Fibroblast of skin of right biceps (primary cell): ENCODE measurements at places on chromosomes 1 and 21.
A peak's percentile ranks its signal among the peaks of the same experiment; 100 is the strongest.

DNA sequence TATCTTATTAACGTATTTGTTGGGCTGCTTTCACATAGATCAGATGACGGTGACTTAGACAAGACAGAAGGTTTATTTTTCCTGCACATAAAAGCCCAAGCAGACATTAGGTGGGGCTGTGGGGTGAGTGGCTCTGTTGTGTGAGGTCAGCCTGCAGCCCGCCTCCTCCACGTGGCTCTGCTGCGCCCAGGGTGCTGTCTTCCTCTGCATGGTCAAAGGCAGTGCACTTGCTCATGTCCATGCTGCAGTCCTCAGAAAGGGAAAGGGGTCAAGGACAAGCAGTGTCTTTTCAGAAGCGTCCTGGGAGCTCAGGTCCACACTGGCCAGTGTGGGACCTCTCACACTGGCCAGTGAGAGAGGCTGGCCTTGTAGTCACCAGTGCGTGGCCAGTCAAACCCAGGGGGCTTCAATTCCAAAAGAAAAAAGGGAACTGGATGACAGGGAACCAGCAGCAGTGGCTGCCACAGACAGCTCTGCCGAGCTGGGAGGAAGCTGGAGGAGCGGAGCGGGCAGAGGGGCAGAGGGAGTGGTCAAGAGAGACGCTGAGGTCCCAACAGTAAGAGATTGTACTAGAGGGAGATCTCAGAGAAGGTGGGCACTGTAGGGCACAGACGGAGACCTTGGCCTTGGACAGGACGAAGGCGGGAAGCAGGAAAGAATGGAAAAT lies 35.9 kb upstream of the SLC45A1 start:
- no peak for DNase-seq

DNA sequence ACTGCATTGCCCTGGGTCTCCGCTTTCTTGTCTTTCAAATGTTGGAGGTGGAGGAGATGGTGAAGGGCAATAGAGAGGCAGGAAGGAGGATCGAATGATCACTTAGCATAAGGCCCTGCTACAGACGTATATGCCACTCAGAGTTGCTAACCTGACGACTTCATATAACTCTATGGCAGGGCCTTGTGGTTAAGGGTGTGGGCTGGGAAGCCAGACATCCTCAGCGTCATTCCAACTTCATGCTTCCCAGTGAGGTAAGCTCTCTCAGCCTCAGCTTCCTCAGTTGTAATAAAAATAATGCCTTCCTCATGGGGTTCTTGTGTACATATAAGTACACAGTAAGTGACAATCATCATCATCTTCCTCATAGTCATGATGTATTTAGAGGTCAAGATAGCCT lies 54.6 kb downstream of the CASQ2 start:
- no peak for DNase-seq

DNA sequence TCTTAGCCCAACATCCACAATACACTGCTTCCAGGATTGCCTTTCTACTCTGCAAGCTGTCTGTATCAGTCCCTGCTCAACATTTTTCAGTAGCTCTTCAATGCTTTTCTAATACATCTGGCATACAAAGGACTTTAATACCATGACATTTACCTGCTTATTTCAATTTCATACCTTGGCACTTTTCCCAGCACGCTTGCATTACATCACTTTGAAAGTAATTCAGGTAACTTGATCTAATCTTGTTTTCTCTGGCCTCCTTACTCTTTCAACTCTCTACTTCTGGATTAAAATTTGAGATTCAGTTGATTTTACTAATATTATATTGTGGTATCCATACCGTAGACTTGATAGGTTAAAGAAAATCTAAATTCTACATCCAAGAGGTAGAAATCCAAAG lies 103.0 kb downstream of the PTGS2 start:
- DNase-seq, result no peak

DNA sequence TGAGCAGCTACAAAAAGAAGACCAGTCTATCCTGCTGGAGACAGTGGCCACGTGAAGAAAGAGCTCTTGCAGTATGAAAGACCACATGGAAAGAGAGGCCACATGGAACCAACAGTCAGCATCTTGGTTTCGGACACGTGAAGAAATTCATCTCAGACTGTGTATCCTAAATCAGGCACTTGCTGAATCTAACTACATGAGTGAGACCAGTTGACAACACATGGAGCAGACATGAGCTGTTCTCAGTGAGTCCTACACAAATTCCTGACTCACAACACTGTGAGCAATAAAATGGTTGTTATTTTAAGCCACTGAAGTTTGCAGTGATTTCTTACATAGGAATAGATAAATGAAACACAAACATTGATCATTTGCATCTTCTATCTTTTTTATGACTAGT lies 2.4 kb upstream of the TAF1A start:
- peak; percentile 22 for DNase-seq

DNA sequence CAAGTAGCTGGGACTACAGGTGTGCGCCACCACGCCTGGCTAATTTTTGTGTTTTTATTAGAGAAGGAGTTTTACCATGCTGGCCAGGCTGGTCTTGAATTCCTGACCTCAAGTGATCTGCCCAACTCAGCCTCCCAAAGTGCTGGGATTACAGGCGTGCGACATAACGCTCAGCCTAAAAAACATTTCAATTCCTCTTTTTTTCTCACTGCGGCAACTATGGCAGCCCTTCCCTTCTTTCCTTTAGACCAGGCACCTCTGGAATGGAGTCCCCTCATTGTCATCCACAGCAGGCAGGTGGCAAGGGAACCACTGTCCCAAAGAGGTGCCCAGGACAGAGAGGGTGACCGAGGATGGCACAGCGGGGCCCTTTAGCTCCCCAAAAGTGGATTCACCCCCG lies 14.1 kb downstream of the CEP104 start:
- DNase-seq, result no peak

DNA sequence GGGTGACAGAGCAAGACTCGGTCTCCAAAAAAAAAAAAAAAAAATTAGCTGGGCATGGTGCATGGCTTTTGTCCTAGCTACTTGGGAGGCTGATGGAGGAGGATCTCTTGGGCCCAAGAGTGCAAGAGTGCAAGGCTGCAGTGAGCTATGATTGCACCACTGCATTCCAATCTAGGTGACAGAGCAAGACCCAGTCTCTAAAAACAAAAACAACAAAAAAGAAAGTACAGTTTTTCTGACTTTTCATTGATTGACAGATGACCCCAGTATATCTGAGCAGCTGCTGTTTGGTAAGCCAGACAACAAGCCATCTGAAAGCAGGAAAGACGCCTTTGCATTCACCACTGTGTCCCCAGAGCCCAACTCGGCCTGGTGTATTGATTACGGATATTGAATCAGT lies 10.9 kb upstream of the DPT start:
- DNase-seq, result no peak

DNA sequence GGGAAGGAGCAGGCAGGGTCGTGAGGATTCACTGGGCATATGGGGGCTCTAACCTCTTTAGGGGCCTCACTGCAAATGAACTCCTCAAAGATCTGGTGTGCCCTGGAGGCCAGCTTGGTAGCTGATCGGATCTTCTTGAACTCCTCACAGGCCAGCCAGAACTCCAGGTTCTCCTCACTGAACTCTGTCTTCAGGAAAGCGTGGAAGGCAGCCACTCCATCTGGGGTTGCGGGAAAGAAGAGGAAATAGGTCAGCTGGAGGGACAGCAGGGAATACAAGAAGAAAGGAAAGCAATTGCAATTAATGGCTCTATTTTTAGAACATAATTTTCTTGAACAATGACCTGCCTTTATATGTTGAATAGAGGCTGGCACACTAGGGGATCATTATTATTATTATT lies 2.3 kb downstream of the RGS16 start:
- no peak for DNase-seq

DNA sequence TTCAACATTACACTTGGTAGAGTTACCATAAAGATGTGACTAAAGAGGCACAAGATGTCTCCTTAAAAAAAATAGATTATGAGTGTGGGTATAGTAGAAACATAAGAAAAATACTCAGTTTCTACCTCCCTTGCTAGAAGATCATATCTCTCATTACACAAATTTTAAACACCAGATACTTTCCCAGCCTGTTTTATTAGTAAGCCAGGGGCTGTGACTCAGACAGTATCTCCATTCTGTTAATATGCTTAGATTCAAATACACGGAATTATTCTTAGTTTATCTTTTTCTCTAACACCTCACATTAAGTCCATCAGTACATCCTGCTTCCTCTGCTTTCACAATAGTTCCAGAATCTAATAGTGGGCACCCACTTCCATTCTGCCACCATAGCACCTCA lies 561.8 kb upstream of the ADAMTS5 start:
- no peak for DNase-seq

DNA sequence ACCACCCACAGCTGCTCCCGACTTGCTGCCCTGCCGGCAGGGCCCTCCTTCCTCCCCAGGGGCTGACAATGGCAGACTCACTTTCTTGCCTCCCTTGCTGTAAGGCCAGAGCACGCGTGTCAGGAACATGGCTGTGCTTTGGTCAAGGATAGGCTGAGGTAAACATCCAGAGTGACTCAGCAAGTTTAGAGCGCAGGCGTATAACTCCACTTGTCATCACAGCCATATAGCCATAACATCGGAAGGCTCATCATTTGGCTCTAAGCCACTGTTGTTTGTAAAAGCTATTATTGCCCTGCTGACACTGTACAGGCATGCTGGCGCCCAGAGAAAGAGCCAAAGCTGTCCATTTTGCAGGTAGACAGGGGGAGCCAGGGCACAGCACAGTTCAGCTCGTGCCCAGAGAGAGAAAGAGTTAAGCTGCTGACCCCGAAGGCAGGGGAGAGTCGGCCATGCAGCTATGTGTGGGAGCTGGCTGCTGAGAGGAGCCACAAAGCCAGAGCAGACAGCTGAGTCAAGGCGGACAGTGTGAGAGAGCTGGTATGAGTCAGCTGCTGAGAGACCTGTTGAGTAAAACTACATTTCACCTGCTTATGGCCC lies 60.6 kb downstream of the GNG4 start:
- peak; percentile 31 for DNase-seq

GRCh38 chr1:1040004-1040991 lies 20.4 kb downstream of the AGRN start:
- peak; percentile 87 for DNase-seq

DNA sequence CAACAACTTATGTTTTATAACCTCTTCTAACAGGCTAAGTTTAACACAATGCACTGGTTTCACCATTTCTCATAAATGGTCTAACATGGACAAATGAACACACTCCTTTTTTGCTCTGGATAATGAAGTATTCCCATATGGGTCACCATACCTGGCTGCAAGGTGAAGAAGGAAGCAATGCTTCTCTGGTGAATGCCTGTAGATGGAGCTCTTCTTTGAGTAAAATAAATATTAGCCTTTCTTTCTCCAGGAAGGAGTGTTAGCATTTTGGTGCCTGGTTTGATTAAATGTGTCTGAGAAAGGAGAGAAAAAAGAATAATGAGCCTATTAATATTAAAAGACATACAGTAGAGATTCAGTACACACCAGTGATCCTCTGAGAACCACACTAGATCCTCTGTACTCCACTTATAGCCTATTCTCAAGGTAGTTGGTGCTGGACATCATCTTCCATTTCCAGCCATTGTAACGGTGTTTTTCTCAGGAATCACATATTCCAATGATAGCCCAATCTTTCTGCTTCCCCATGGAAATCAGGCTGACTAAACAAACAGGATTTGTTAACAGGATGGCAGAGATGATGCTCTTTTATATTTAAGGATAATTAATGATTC lies 17.6 kb downstream of the MTFR1L start:
- no peak for DNase-seq

- DNase-seq, result peak; percentile 95
Measured at GRCh38 chr1:208183977-208184911, 59.9 kb downstream of the PLXNA2 start.

DNA sequence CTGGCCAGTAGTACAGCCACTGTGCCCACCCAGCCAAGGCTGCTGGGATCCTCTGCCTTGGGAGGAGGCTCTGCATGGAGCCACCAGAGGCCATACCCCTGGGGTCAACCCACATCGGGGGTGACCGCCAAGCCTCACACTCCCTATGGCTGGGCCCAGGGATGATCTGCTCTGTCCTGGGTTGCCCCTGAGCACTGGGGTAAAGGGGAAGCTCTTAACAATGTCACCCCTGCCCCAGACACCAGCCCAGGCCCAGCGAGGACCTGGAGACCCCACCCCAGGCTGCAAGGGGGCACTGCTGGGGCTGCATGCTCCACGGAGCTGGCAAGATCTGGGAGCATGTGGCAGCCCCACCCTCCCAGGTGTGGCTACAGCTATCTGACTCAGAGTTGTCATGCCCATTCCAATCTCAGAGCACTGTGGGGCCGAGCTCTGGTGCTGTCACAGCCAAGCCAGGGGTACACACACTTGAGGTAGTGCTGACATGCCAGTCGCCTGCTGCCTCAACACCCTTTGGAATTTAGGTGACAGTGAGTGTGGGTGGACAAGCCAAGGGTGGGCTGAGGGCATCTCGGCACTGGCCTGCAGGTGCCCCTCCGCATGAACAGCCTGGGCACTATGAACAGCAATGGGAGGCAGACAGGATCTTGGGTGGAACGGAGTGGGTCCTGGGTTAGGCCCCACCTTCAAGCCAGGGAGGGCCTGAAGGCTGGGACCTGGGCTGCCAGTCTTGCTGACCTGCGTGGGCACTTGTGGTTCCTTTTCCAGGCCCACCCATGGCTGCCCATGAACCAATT lies 427.7 kb downstream of the LRRIQ3 start:
- no peak for DNase-seq

- DNase-seq, result peak; percentile 48
Measured at GRCh38 chr1:66302815-66303214, 231.1 kb upstream of the SGIP1 start.

GRCh38 chr1:209064850-209065706 lies 518.4 kb upstream of the CAMK1G start:
- DNase-seq, result no peak

DNA sequence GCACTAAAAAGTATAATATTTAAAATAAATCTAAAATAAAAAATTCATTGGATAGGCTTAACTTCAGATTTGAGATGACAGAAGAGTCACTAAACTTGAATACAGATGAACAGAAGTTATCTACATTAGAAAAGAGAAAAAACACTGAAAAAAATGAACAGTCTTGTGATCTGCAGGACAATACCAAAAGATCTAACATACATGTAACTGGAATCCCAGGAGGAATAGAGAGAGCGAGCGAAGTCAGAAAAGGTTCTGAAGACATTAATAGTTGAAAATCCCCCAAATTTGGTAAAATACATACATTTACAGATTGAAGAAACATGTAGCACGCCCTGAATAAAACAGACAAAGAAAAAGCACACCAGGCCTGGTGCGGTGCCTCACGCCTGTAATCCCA lies 21.2 kb downstream of the B3GALNT2 start:
- DNase-seq, result no peak

DNA sequence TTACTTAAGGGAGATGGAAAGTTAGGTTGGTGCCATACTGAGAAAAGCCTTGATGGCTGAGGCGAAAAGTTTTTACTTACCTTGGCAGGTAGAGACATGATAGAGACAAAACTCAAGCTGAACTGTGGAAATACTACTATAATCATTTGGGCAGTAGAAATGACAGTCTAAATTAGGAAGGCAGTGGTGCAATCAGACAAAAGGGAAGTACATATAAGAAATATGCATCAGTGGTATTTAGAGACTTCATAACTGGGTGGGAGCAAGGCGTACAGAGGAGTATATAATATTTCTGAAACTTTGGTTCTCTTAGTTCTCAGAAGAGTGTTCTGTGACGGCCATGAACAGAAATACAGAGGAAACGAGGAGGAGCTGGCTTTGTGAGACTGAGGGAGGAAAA lies 2.4 kb upstream of the CEP350 start:
- DNase-seq, result no peak
